EH (cell line): ENCODE measurements at places on chromosomes 3 and 15.

DNA sequence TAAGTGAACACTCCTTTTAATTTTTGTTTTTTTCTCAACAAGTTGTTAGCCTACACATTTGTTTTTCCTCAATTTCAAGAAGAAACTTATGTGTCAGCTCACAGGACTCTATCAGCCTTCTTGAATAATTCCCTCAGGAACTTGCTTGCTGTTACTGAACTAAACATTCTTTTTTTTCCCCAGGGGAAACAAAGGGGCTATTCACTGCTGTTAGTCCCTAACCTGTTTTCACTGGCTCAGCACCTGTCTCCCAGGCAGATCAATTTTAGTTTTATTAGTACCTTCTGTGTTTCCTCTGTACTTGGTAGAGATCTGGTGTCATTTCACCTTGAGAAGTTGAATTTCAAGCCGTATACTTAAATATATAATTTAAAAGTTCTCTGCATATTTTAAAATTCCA lies 644.6 kb downstream of the CADM2 start:
- DNase-seq, result no peak

DNA sequence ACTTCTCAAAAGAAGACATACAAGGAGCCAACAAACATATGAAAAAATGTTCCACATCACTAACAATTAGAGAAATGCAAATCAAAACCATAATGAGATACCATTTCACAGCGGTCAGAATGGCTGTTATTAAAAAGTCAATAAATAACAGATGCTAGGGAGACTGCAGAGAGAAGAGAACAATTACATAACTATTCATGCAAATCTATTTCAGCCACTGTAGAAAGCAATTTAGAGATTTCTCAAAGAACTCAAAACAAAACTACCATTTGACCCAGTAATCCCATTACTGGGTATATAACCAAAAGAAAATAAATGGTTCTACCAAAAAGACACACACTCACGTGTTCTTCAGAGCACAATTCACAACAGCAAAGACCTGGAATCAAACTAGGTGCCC lies 116.3 kb downstream of the VPS13C start:
- no peak for DNase-seq

- DNase-seq, result no peak
Measured at GRCh38 chr3:64741341-64741740, 53.5 kb upstream of the ADAMTS9 start.

DNA sequence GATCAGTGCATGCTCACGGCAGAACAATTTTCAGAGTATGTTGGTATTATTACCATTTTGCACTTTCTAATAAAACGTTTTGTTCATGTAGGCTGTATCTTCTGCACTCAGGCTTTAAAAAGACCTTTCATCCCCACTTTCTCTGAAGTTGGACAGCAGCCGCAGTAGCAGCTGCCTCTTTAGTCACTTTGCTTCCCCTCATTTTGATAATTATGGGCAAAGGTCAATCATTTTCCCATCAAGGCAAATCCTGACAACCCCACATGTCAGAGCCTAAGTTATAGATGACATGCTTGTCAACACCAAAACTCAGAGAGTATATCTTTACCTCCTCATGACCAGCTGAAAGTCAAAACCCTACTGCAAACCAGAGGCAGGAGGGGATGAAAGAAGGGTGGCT lies 99.7 kb downstream of the ROBO2 start:
- no peak for DNase-seq

GRCh38 chr3:195571361-195571760 lies 12.4 kb downstream of the APOD start:
- DNase-seq, result no peak

DNA sequence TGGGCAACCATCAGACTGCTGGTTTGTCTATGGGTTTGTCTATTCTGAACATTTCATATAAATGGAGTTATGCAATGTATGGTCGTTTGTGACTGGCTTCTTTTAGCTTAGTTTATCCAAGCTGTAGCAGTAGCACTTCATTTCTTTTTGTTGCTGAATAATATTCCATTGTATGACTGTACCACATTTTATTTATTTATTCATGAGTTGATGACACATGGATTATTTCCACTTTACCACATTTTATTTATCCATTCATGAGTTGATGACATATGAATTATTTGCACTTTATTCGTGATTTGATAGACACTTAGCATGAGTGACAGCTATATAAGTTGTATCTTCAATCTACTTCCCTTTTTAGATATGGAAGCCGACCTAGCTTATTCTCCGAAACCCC lies 70.0 kb downstream of the IQGAP1 start:
- peak; percentile 10 for DNase-seq

- no peak for DNase-seq
Measured at GRCh38 chr3:46096781-46097180, 69.5 kb upstream of the XCR1 start.

DNA sequence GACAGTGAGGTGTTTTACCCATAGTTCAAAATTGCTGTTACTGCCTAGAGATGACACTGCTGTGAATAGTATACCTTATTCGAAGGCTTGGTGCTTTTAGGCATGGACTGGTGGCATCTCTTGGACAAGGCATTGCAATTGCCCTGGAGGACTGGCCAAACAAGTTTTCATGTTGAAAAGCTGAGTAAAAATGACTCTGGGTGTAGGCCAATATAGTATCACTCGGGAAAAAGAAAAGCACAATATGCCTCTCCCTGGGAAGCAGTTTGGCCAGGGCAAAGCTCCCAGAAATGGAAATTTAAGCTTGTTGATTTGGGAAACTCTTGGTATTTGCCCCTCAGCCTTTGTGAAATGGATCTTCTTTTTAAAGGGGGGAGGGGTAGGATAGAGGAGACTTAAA lies 54.8 kb downstream of the ZNF609 start:
- no peak for DNase-seq

GRCh38 chr3:180283251-180283650 lies 246.5 kb upstream of the PEX5L start:
- no peak for DNase-seq
